Activated naive CD8-positive, alpha-beta T cell treated with anti-CD3 and anti-CD28 coated beads, Interleukin-2, amount 50 U/mL, for 16 hours (primary cell): ENCODE measurements at places on chromosomes 6 and 20.

DNA sequence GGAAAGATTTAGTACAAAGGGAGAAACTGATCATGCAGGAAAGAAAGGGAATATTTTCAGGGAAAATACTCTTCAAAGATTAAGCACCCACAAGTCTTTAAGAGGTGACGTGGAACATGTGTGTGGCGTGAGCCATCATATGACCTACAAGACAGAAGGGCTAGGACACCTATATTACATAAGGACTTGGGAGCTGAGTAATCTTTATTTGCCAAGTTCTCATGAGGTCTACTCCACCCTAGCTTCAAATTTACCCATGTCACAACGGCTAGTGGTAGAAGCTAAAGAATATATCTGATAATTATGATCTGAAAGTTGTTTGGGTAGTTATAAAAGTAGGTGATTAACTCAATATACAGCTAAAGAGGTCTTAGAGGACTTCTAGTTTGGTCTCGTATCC, 167.8 kb downstream of the GJA10 start:
- DNase-seq = no peak

DNA sequence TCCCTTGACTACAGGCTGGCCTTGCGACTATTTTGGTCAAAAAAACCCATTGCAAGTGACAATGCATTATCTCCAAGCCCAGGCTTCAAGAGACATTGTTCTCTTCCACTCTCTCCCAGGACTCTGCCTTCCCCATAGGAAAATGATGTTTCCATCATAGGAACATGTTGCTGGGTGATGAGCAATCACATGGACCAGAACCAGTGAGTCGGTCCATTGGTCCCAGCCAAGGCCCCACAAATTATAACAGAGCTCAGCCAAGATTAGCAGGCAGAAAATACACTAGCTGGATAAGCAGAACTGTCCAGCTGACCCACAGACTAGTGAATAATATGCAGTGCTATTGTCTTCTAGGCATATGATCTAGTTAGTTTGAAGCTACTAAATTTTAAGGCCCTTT, 27.4 kb downstream of the TENT5A start:
- no peak for DNase-seq

DNA sequence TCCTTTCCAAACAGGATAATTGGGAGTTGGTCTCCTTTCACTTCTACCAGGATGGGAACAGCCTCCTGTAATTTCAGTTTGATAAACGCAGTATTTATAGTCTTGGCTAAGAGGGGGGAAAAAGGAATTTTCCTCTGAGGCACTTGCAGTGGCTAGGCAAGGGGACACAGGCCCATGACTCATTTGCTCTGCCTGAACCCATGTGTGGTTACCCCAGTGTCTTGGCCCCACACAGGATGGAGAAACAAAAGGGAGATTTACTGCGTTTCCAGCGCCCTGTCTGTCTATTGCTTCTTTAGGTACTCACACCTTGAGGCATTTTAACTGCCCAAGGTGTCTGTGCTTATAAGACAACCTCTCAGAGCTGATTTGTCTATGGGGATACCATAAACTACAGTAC, 74.8 kb upstream of the NEDD9 start:
- no peak for DNase-seq

DNA sequence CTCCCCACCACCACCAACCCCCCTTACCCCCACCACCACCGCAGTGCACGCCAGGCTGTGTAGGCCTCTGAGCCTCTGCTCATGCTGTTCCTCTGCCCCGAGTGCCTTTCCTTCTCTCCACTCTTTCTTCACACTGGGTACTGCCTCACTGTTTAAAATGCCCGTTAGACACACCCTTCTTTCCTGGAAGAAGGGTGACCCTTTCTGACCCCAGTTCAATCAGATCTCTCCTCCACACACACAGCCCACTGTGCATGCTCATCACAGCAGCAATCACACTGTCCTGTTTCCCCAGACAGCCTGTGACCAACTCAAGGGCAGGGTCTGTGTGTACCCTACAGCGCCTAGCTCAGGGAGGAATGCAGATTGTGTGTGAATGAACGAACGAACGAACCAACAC, 10.0 kb downstream of the TMEM74B start:
- no peak for DNase-seq

DNA sequence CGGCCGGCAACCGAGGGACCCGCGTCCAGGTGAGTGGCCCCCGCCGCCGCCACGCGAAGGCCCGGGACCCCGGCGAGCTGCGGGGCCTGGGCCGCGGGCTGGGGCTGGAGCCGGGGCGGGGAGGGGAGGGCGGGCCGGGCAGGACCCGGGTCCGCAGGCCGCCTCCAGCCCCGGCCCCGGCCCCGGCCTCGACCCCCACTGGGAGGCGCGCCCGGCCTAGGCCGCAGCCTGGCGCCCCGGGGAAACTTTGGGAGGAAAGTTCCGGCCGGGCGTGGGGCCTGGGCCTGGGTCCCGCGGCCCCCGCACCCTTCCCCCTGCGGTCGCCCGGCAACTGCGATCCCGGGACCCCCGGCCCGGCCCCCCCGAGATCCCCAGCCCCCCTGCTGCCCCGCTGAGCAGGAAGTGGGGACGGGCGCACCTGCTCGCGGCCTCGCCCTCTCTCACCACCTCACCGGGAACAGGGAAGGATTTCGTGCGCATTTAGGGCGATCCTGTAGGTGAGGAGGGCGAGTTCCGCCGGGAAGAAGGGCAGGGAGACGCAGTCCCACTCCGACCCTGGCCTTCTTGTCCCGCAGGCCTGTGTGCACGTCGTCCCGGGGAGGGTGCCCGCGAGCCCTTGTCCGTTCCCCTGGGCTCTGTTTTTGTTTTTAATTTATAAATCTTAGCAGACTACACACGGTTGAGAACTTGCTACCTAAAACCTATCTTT, 402 bp downstream of the OSBPL2 start:
- DNase-seq = no peak

GRCh38 chr6:27545271-27546046, 72.6 kb upstream of the ZNF184 start:
- DNase-seq = no peak

DNA sequence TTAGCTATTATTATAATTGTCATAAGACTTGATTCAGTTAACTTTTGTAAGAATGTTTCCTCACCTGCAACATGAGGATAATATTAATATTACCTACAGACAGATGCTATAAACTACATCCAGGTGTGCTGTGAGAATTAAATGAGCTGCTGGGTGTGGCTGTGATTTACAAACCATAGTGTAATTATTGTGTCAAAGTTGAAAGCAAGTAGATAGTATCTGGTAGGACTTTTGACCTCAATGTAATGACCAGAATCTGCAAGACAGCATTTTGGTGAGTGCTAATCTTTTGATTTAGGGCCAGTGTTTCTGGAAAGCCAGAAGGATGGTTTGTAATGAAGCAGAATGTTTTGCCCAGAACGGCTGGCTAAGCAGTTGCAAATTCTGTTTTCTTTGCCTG, 162.5 kb downstream of the TRMT11 start:
- no peak for DNase-seq

- DNase-seq = no peak
These were observed 26.5 kb upstream of the GFOD1 start for GRCh38 chr6:13513626-13514502.

- DNase-seq = no peak
These were observed 3.4 kb upstream of the ZNF217 start for GRCh38 chr20:53597030-53597482.

GRCh38 chr6:54697424-54697823, 149.1 kb upstream of the FAM83B start:
- DNase-seq = no peak

DNA sequence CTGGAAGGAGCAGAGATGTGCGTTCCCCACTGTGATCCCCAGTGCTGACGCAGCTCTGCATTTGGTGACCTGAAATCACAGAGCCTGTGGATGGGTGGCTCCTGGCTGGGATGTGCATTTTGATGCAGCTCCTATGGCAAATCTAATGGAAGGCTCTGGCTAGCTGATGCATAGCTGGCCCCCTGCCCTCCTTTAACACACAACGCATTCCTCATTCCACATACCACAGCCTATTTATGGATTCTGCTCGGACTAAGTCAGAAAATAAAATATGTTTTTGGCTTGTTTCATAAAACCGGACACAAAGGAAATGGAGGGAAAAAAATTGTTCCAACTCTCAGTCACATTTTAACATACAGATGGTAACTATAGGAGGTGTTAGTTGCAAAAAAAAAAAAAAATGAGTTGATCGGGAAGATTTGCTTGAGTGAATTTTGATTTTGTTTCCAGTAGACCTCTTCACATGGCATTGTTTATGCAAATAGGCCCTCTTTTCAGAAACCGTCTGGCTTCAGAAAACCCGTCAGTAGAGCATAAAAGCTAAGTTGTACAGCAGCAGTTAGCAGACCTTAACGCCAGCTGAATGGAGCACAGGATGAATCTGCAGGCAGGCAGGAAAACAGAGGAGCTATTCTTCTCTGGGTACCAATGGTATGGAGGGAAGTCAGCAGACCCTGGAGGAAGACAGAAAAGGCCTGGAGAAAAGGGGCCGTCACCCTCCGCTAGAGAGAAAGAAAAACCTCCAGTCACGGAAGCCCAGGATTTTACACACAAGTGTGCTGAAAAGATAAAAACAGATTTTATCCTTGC, 215.4 kb downstream of the HDGFL1 start:
- no peak for DNase-seq

DNA sequence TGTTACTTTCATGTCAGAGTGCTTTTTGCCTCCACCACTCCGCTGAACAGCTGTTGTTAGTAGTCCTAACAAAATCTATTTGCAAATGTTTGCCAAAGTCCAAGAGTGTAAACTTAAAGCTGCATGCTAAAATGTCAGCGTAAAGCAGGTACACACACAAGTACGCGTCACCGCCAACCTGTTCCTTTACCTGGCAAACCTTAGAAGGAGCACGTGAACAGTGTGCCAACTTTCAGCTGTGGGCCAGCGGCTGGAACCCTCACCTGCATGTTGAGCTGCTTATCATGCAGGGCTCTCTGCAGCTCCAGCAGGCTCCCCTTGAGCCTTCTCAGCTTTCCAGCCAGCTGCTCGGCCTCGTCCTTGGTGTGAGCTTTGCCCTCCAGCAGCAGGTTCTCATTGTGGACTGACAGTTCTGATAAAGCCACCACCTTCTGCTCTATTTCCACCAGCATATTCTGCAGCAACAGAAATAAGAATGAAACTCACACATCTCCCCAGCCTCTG, 359.3 kb downstream of the SYNE1 start:
- no peak for DNase-seq

- no peak for DNase-seq
These were observed 6.8 kb upstream of the SOX4 start for GRCh38 chr6:21586740-21587178.

DNA sequence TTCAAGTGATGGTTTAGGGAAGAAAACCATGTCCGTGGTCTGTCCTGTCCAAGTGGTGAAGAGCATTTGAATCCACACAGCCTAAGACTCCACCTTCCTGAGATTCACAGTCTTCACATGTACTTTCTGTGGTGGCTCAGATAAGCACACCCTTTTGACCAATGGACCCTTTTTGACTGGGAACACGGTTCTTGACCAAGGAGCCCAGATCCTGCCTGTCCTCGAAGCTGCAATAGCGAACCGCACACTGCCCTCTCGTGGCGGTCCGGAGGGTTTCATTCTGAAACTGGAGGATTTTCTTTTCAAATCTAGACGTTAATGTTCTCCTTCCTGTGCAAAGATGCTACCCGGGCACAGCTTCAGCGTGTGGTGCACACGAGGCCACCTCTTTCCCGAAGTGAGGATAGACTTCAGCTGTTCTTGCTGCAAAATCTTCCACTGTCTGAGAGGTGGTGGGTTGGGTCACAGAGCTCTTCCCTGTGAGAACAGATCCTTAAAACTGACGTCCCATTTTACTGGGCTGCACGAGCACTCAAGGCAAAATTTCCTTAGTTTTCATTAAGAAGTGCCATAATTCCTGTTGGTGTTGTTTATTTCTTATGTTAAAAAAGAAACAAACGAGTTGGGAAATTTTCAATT, 90.5 kb downstream of the SYNJ2 start:
- peak; percentile 27 for DNase-seq

- no peak for DNase-seq
These were observed 315.4 kb upstream of the JARID2 start for GRCh38 chr6:14930366-14930989.

GRCh38 chr6:45658958-45659357, 281.2 kb upstream of the SUPT3H start:
- no peak for DNase-seq

DNA sequence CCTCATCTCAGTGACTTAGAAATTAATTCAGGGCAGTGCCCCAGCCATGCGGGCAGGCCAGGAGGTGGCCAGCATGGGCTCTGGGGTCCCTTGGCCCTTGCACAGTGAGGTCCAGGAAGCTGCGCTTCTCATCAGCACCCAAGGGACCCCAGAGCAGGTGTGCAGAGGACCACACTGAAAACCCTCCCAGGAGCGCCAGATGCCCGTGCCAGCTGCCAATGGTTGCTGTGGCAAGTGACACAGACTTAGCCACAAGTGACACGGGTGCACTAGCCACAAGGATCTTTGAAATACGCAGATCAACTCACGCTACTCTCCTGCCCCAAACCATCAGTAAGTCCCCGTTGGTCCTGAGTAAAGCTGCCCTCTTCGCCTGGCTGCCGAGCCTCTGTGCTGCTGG, 88.1 kb downstream of the ERMARD start:
- DNase-seq = no peak

DNA sequence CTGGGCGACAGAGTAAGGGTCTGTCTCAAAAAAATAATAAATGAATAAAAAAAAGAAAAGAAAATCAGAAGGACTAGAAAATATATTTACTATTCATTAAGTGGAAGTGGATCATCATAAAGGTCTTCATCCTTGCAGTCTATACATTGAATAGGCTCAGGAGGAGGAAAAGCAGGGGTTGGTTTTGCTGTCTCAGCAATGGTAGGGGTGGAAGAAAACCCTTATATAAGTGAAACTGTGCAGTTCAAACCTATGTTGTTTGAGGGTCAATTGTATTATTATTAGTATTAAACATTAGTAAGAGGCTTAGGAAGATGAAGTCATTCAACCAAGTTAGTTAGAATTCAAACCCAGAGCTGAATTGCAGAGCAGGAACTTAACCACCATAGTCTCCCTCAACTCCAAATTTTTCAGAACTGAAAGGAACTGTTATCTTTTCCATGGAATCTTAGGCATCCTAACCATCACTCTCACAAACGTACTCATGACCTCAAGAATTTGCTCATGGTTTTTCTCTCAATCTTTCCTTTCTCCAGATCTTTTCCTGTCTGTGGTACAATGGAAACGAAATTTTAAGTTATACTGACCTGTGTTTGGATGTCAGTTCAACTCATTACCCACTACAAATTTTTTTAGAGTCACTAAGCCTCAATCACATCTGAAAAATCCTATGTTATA, 7.7 kb upstream of the SMIM13 start:
- DNase-seq = no peak

GRCh38 chr6:21164768-21165326, 428.7 kb upstream of the SOX4 start:
- no peak for DNase-seq

GRCh38 chr6:52331793-52332457, 30.0 kb upstream of the PAQR8 start:
- DNase-seq = no peak

DNA sequence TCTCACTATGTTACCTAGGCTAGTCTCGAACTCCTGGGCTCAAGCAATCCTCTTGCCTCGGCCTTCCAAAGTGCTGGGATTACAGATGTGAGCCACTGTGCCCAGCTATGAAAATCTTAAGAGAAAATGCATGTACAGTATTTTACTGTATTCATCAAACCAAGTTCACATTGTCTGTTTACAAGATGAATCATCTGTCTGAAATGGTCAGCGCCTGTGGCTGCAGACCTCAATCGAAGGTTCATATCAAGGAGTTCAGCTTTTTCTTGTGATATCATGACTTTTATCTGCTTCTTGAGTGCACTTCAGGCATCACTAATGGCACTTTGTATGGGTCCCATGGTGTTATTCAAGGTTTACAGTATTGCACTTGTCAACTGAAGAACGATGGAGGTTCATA, 155.1 kb downstream of the SLC16A10 start:
- DNase-seq = no peak
